ENCODE measurements at places on chromosomes 16 and 17.

GRCh38 chr17:19386051-19386929 is 700 bp downstream of the MFAP4 start:
- DNase-seq: peak; percentile 63

DNA sequence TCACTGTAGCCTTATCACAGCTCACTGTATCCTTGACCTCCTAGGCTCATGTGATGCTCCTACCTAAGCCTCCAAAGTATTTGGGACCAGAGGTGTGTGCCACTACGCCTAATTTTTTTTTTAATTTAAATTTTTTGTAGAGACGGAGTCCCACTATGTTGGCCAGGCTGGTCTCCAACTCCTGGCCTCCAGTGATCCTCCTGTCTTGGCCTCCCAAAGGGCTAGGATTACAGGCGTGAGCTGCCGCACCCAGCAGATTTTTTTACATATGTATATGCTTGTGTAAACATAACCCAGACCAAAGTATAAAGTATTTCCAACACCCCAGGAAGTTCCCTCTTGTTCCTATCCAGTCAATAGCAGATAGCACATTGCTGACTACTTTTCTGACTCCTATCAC is 1.7 kb upstream of the PGP start:
- no peak for DNase-seq

DNA sequence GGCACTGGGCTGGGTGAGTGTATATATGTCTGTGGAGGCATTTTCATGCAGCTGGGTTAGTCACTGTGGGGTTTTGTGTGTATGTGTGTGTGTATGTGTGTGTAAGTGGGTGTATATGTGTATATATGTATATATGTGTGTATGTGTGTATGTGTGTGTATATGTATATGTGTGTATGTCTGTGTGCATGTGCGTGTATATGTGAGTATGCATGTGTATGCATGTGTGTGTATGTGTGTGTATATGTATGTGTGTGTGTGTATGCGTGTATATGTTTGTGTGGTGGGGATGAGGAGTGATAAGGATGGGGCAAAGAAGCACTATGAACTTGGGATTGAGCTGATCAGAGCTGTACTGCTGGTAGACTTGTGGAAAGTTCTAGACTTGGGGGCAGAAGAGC is 29.0 kb upstream of the PLLP start:
- no peak for DNase-seq

GRCh38 chr17:40350689-40351358 is 13.7 kb downstream of the GJD3 start:
- peak; percentile 53 for DNase-seq

GRCh38 chr17:67399676-67400075 is 22.6 kb downstream of the PITPNC1 start:
- no peak for DNase-seq

- DNase-seq: no peak
These were observed 9.0 kb upstream of the MTSS2 start for GRCh38 chr16:70694868-70695218.

- no peak for DNase-seq
These were observed 2.2 kb upstream of the EFNB3 start for GRCh38 chr17:7702776-7703175.

GRCh38 chr16:67659675-67660563 is at the start of gene ACD:
TSS of gene ACD (minus strand) at chr16:67660260. CDS start at chr16:67660220, 40 bp downstream.
- peak; percentile 95 for DNase-seq

GRCh38 chr16:89155851-89156739 is 15.5 kb upstream of the CDH15 start:
- no peak for DNase-seq

- DNase-seq: no peak
These were observed 20.0 kb upstream of the SLC35G3 start for GRCh38 chr17:35214192-35214591.

- DNase-seq: no peak
These were observed 5.6 kb upstream of the CHMP6 start for GRCh38 chr17:80986046-80986445.

- DNase-seq: no peak
These were observed 53.1 kb downstream of the SCNN1B start for GRCh38 chr16:23355106-23355670.

- DNase-seq: no peak
These were observed 53.5 kb downstream of the WDR59 start for GRCh38 chr16:74931445-74931844.

DNA sequence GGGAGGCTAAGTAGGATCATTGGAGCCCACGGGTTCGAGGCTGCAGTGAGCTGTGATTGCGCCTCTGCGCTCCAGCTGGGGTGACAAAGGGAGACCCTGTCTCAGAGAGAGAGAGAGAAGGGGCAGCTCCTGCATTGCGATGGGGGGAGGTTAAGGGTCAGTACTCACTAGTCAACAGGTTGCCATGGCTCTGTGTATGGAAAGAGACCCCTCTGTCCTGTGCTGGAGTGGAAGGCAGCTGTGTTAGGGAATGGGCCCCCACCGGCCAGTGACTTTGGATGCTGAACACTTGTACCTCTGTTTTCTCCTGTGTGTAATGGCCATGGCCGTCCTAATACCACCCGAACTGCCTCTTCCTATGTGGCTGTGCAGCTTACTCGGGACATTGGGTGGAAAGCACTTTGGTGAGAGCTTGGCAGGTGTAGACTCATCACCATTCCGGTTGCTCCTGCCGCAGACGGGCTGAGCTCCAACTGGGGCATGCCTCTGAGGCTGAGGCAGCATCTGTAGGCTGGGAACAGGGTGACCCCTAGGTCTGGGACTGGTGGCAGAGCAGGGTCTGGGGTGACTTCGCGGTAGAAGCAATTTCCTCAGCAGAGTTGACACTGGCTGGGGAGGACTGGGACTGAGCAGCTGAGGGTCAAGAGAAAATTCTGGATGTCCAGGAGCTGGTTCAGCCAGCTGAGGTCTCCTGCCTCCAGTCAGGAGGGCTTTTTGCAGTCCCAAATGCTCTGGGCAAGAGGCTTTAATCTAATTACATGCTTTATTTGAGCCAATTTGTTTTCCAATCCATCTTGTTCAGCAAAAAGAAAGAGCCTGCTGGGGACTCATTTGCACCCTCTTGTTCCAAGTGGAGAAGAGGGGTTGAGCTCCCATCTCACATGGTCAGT is 184.5 kb downstream of the NTN1 start:
- DNase-seq: no peak
